Type B pancreatic cell (in vitro differentiated cells): ENCODE measurements at places on chromosomes 13 and 19.
A peak's percentile ranks its signal among the peaks of the same experiment; 100 is the strongest.

GRCh38 chr19:18613589-18614234, 1.0 kb downstream of the TMEM59L start:
- no peak for DNase-seq

- no peak for DNase-seq
These were observed 66.3 kb downstream of the RASA3 start for GRCh38 chr13:114065926-114066774.

- no peak for DNase-seq
These were observed 39.5 kb downstream of the RASL11A start for GRCh38 chr13:27309967-27310598.

GRCh38 chr19:48060381-48060780, 16.5 kb upstream of the CABP5 start:
- DNase-seq: no peak

GRCh38 chr13:41133951-41134350, 1.3 kb upstream of the KBTBD6 start:
- no peak for DNase-seq

GRCh38 chr13:45402641-45403040, 15.5 kb downstream of the SLC25A30 start:
- no peak for DNase-seq

- DNase-seq: no peak
These were observed 62.5 kb downstream of the RAP2A start for GRCh38 chr13:97496511-97496910.

DNA sequence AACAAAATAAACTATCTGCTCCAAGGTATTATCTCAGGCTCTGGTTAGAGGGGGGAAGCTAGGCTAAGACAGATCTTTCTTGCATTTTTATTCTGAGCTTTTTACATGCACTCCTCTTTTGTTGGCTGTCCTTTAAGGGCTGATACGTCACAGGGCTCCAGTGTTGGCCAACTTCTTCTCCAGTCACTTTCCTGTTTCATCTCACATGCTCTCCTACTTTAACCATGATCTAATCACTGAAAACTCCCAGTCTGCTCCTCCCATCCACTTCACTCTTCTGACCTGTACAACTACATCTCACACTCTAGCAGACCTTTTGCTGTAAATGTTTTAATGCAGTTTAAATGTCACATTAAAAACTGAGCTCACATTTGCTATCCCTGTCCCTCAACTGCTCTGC, 510.0 kb upstream of the KLF12 start:
- no peak for DNase-seq

GRCh38 chr19:48186541-48186991, 16.1 kb downstream of the ZSWIM9 start:
- no peak for DNase-seq

- DNase-seq: peak; percentile 99
These were observed at the start of gene MZF1 for GRCh38 chr19:58572818-58573657. TSS of gene MZF1 (minus strand) at chr19:58573335. CDS start at chr19:58571389, 1,946 bp downstream.
